ENCODE measurements at places on chromosomes 5 and 9. TPM values are rescaled to one million over a fixed set of nuclear protein-coding genes. Genes with fewer than 3 reads are reported as not detected.

The ANKRD33B gene
- total RNA-seq, result 0.14 TPM

The HBEGF gene
- 7.5 TPM for total RNA-seq

The TAF1L gene
- not detected for total RNA-seq

The PLAC8L1 gene
- total RNA-seq, result not detected

The SH3TC2 gene
- 0.57 TPM for total RNA-seq

The FRMD3 gene
- 12.5 TPM for total RNA-seq

The FOXD4L4 gene
- total RNA-seq, result 0.28 TPM

The HAVCR2 gene
- total RNA-seq, result 12.2 TPM

DNA sequence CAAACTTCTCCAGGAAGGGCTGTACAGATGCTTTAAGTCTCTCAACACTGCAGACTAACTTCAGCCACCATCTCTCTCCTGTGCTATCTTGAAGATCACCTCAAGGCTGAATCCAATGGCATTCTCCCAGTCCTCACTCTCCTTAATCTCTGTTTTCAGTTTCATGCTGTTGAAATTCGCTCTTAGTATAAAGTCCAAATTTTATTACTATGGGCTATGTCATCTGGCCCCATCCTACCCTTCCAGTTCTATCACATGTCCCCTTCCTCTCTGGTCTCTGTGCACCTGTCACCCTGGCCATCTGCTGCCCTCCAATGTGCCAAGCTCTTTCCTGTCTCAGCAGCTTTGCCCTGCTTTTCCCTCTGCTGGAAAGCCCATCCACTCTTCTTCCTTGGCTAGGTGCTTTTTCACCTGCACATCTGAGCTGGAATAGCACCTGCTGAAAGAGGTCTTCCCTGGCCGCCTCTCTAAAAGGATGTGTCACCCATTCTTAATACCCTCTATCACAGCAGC, 284.7 kb upstream of the MAP3K1 start:
- DNase-seq, result no peak
- H3K4me1 ChIP-seq, result no peaks in the 10 kb centered on the region
- no peak overlapping the region for H3K4me3 ChIP-seq
- H3K27ac ChIP-seq, result no peak overlapping the region
- H3K27me3 ChIP-seq, result no peaks in the 10 kb centered on the region

GRCh38 chr9:98860871-98861293, 53.4 kb downstream of the GALNT12 start:
- no peak overlapping the region for H3K27ac ChIP-seq
- H3K36me3 ChIP-seq, result no peaks in the 10 kb centered on the region
- peaks cover 6% of the 10 kb centered on the region for H3K4me1 ChIP-seq

DNA sequence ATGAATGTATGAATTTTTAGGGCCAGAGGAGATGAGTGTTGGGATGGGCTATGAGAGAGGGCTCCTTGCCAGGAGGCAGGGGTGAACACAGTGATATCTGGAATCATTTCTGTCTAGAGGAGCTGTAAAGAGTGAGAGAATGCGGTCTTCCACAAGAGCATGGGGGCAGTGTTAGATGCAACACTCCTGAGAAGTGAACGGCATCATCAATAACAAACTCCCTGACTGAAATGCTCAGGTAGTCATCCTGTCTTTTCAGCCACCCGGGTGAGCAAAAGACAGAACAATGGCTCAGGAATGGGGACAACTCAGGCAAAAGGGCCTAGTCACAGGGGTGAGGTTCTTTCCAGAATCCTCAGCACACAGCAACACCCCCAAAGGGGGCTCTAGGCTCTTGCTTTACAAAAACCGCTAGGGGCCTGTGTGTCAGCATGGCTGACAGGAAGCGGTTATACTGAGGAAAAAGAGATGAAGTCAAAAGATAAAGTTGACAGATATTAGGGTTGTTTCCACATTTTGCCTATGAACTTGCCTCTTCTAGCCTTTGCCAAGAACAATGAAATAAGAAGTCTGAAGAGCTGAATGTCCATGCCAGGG, 104.6 kb upstream of the LRRTM2 start:
- peaks cover 17% of the 10 kb centered on the region for H3K4me1 ChIP-seq
- H3K27me3 ChIP-seq, result no peaks in the 10 kb centered on the region
- no peaks in the 10 kb centered on the region for H3K36me3 ChIP-seq
- H3K27ac ChIP-seq, result no peak overlapping the region
- DNase-seq, result no peak

GRCh38 chr9:16809912-16810610, 60.4 kb downstream of the BNC2 start:
- H3K36me3 ChIP-seq, result no peaks in the 10 kb centered on the region
- no peaks in the 10 kb centered on the region for H3K4me1 ChIP-seq
- H3K27me3 ChIP-seq, result no peaks in the 10 kb centered on the region
- no peak overlapping the region for H3K4me3 ChIP-seq
- no peak overlapping the region for H3K27ac ChIP-seq

DNA sequence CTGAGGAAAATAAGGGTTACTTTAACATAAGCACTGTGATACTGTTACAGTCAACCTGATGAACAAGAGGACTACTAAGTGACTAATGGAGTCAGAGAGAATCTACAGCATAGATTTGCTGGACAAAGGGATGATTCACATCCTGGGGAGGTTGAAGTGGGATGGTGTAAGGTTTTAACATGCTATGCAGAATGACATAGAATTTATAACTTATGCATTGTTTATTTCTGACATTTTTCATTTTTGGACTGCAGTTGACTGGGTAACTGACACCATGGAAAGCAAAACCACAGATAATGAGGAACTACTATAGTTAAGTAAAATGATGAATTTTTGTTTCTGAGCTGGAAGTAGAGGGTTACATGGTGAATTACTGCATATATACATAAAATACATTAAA, 389.2 kb downstream of the MAT2B start:
- no peak for DNase-seq
- H3K27ac ChIP-seq, result no peak overlapping the region
- no peaks in the 10 kb centered on the region for H3K36me3 ChIP-seq
- H3K27me3 ChIP-seq, result no peaks in the 10 kb centered on the region
- H3K4me3 ChIP-seq, result no peak overlapping the region

- H3K36me3 ChIP-seq, result peaks cover 1% of the 10 kb centered on the region
- H3K27me3 ChIP-seq, result no peaks in the 10 kb centered on the region
- H3K4me3 ChIP-seq, result no peak overlapping the region
- DNase-seq, result no peak
Observed at GRCh38 chr9:4866239-4866969, 73.7 kb downstream of the RCL1 start.

GRCh38 chr5:177402271-177403043, 2.0 kb upstream of the PFN3 start:
- no peak overlapping the region for H3K4me3 ChIP-seq
- peaks cover 27% of the 10 kb centered on the region for H3K4me1 ChIP-seq
- no peak overlapping the region for H3K27ac ChIP-seq
- no peaks in the 10 kb centered on the region for H3K36me3 ChIP-seq

GRCh38 chr9:95808011-95808410, 67.5 kb upstream of the ERCC6L2 start:
- H3K27me3 ChIP-seq, result no peaks in the 10 kb centered on the region
- peaks cover 14% of the 10 kb centered on the region for H3K4me1 ChIP-seq
- peak overlapping the region; percentile 3 for H3K27ac ChIP-seq
- no peaks in the 10 kb centered on the region for H3K36me3 ChIP-seq

DNA sequence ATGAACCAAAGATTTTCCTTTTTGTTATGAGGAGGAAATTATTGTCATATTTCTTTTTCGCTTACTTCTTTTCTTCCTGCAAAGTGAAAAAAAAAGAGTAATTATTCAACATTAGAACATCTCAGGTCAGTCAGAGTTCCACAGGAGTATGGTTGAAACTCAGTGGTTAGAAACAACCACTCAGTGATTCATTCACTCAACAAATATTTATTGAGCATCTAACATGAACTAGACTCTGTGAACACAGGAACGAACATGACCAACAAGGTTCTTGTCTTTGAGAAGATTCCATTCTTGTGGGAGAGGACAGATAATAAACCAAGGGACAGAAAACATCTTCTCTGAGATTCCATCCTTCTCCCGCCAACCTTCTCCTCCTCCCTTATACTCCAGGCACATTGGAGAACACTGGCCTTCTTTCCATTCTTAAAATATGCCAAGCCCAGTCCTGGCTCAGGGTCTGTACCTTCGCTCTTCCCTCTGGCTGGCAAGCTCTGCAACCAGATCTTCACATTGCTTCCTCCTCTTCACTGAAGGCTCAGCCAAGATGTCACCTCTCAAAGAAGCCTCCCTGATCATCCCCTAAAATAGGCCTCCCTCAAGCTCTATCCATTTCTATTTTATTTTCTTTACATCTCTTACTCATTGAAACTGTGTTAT, 6.8 kb upstream of the GRAMD2B start:
- H3K4me3 ChIP-seq, result no peak overlapping the region
- DNase-seq, result no peak
- no peaks in the 10 kb centered on the region for H3K27me3 ChIP-seq
- no peak overlapping the region for H3K27ac ChIP-seq
- H3K36me3 ChIP-seq, result no peaks in the 10 kb centered on the region

- DNase-seq, result no peak
- H3K27me3 ChIP-seq, result no peaks in the 10 kb centered on the region
- H3K27ac ChIP-seq, result no peak overlapping the region
- no peaks in the 10 kb centered on the region for H3K36me3 ChIP-seq
Observed at GRCh38 chr9:110895147-110895905, 142.9 kb downstream of the LPAR1 start.

DNA sequence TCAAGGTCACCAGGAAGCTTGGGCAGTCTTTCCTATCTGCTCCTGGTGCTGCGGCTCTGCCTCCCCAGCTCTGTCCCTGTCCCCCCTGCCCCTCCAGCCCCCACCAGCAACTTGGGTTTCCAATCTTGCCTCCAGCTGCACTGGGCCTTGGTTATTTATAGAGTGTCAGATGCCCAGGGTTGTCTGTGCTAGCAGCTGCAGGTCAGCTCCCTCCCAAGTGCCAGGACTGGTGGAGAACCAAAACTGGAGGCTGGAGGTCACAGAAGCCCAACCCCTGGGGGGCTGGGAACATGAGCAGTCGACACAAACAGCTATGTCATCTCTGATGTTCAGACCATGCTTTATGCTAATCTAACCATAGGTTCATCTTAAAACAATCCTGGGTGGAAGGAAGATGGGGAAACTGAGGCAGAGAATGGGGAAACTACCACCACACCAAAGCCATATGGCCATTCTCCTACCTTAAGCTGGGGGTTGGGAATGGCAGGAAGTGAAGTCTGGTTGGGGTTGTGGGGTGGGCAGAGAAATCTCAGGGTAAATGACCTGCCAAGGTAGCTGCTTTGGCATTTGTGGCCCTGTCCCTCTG, 1.7 kb downstream of the TPM2 start:
- no peaks in the 10 kb centered on the region for H3K27me3 ChIP-seq
- H3K27ac ChIP-seq, result peak overlapping the region; percentile 93
- no peak for DNase-seq
- H3K4me3 ChIP-seq, result no peak overlapping the region

DNA sequence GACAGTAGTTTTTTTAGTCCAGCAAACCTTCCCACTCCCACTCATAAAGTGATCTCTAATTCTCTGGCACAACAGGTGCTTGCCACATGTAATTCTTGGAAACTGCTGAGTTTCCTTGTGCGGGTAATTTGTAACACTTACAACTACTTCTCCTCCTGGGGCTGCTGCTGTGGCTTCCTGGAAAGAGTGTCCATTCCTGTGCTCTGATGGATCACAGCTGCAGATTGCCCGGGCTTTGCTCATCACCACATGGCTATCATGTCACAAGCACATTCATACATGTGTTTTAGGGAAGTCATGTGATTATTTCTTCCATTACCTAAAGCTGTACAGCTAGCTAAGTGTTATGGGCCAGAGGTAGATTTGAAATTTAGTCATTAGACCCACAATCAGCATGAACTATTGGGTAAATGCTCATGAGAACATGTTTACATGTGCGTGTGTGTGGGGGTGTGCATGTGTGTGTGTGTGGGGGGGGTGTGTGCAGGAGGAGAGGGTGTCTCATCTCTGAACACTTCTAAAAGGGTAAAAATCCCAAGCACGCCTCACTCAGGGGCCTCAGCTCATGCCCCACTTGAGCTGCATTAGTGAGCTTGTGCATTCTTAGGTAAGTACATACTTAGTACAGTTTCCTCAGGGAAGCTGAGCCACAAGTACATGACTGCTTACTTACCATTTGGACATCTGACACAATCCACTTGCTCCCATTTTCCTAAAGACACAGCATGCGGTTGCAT, 118.1 kb upstream of the CCDC112 start:
- H3K36me3 ChIP-seq, result no peaks in the 10 kb centered on the region
- no peak overlapping the region for H3K4me3 ChIP-seq
- peak; percentile 15 for DNase-seq
- no peak overlapping the region for H3K27ac ChIP-seq
- no peaks in the 10 kb centered on the region for H3K4me1 ChIP-seq

DNA sequence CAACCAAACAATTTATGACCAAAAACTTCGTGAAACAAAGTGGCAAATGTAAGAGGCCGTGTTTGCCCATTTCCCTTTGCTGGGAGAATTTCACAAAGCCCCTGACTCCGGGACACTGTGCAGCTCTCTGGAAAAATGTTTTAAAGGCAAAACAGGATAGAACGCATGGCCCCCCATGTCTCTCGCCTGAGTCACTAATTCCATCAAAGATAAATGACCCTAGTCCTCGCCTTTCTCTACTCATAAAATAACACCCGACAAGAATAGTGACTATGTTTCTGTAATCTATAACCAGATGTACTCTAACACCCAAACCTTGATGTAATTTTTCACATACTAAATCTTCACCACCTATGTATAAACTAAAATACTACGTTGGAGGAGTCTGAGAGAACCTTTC, 55.7 kb upstream of the SAP30L start:
- no peaks in the 10 kb centered on the region for H3K36me3 ChIP-seq
- H3K4me1 ChIP-seq, result no peaks in the 10 kb centered on the region
- H3K4me3 ChIP-seq, result no peak overlapping the region

GRCh38 chr9:105405514-105406131, 42.2 kb upstream of the FSD1L start:
- no peaks in the 10 kb centered on the region for H3K27me3 ChIP-seq
- no peaks in the 10 kb centered on the region for H3K36me3 ChIP-seq
- no peak for DNase-seq
- no peak overlapping the region for H3K27ac ChIP-seq
- no peak overlapping the region for H3K4me3 ChIP-seq

DNA sequence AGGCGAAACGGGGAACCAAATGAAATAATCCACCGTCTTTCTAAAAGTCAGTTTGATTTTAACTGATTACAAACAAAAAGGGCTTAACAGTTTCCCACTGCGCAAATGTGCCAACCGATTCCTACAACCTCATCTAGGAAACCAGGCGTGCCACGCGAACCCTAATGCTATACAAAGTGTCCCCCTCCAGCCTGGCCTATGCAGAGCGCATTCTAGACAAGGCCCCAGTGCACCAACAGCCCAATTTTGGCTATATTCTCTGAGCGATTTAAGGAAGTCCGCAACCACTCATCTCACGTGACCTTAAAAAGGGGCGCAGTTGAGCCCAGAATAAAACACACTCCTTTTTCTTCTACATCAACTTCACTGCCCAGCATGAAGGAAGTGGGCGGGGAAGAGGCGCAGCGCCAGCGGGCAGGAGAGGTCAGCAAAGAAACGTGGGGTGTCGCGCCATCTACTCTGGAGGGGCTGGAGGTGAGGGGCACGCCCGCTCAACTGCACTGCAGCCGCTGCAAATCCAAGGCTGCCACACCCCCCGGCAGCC, 779 bp downstream of the FAM13B start:
- H3K27ac ChIP-seq, result peak overlapping the region; percentile 100
- no peaks in the 10 kb centered on the region for H3K36me3 ChIP-seq
- peaks cover 31% of the 10 kb centered on the region for H3K4me1 ChIP-seq
- H3K4me3 ChIP-seq, result peak overlapping the region; percentile 90
- peak; percentile 77 for DNase-seq
- H3K27me3 ChIP-seq, result no peaks in the 10 kb centered on the region

All from adrenal gland (tissue), 19 donors.